ENCODE measurements at places on chromosomes 7 and 10.

DNA sequence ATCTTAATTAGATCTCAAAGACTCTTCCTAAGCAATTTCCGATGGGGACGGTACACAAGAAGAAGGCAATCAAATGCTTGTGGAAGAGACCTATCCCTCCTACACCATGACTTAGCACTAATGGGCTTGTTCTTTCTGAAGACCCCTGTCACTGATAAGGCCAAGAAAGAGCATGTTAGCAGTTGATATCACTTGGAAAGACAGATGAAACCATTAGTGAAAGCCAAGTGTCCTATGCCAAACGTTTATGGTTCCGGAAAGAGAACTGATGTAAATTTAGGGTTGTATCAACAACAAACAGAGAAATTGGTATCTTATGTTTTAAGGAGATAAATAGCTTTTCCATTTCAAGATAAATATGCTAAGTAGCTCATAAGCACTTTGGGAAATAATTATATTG, 6.5 kb downstream of the UROS start:
- no peak for DNase-seq

GRCh38 chr10:34341473-34341872, 473.6 kb downstream of the PARD3 start:
- DNase-seq = no peak

DNA sequence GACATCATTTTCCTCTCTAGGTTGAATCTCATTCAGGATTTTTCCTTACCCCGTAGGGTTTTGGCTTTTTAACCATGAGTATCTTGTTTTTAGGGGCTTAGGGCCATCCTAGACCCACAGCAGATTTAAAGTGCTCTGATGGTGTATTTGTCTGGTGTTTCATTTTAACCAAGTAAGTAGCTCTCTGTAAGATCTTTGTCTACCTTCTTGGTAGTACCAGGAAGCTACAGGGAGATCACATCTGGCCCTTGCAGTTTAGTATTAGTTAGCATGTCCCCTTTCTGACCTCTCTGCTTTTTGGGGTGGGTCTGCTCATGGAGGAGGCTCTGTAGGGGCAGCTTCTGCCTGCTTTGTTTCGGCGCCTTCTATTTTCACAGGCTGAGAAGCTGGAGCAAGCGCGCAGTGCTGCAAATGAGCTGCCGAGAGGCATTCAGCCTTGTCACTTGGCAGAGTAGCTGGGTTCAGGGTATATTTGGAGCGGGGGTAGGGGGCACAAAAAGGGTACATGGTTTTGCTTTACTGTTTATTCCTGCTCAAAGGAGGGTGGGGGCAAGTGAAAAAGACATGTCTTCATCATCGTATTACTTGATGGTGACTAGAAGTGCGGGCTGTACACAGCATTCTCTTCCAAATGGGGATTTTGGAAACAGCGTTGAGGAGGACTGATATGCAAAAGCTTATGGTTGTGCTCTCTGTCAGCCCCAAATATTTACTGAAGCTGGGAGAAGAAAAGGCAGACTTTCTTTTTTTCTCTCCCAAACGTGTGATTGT, 146.3 kb downstream of the CELF2 start:
- no peak for DNase-seq

DNA sequence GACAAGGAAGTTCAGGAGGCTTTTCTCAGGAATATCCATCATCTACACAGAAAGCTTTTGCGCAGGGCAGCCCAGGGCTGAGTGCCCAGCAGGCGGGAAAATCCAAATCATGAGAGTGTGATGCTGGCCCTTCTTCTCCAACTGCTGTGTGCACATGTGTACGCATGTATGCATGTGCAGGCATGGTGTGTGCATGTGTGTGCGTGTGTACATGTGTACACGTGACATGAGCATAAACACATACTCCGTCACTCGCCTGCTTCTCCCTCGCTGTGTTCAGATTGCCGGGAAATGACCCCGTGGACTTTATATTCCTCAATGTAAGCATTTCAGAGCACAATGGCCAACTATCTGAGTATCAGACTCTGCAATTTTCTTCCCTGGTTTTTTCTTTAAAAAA, 85.1 kb downstream of the PRPF18 start:
- DNase-seq = no peak

GRCh38 chr7:3585826-3586225, 284.8 kb downstream of the SDK1 start:
- no peak for DNase-seq

GRCh38 chr10:49571388-49571787, 32.5 kb upstream of the ERCC6 start:
- DNase-seq = no peak

- DNase-seq = no peak
Observed at GRCh38 chr10:108521827-108522492, 1357.5 kb upstream of the SORCS1 start.

DNA sequence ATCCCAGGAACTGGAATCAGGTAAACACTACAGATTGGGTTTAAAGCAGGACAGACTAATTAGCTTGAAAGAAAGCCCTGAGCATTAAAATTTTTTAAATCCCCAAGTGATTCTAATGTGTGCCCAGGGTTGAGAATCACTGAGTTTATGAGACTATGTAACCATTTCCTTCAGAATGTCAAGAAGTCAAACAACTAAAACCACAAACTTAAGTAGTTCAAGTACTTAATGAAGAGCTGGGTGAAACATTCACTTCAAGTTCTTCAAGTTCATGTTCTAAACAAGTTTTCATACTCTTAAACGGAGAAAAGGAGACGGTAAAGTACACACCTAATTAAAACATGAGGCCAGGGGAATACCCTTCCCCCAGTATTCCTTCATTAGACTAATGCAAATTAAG, 28.2 kb upstream of the TLL2 start:
- DNase-seq = no peak

DNA sequence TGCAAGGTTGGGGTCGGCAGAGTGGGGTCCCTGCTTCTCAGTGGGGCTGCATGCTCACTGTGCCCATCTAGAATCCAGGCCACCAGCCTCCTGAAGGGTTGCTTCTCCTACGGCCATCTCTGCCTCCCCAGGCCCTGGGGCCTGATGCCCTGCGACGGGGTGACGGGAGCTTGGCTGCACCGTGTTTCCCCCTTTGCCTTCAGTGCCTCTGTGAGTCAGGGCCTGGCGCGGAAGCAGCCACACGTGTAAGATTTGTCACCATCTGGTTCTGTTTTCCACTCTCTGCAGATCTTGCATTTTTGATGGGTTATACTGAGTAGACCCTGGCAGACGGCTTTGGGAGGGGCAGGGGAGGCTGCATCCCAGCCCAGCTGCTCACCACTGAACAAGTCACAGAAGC, 7.2 kb downstream of the ADAMTS14 start:
- no peak for DNase-seq

- no peak for DNase-seq
Observed at GRCh38 chr7:16880554-16880953, 1.2 kb downstream of the AGR3 start.

DNA sequence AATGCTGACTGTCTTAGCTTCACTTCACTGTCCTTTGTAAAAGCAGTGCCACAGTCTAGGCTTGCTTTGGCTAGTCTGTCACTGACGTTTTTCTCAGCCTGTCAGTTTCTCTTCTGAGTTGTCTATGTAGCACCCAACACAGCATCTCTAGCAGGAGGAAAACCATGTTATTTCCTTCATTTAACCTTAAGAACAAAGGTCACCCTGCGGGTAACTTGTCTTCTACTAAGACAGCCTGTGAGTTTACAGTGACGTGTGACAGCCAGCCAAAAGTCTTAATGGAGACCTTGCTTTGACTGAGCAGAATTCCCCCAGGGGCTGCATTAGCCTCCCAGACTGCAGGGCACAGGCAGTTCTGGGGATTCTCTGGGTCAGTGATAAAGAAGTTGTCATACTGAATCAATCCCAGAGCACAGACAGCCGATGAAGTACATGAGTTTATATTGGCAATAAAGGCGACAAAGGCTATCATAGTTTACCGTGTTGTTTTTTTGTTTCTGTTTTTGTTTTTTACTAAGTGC, 296.0 kb upstream of the KIAA1217 start:
- DNase-seq = no peak

GRCh38 chr7:80410081-80410480, 101.8 kb downstream of the GNAT3 start:
- DNase-seq = no peak

DNA sequence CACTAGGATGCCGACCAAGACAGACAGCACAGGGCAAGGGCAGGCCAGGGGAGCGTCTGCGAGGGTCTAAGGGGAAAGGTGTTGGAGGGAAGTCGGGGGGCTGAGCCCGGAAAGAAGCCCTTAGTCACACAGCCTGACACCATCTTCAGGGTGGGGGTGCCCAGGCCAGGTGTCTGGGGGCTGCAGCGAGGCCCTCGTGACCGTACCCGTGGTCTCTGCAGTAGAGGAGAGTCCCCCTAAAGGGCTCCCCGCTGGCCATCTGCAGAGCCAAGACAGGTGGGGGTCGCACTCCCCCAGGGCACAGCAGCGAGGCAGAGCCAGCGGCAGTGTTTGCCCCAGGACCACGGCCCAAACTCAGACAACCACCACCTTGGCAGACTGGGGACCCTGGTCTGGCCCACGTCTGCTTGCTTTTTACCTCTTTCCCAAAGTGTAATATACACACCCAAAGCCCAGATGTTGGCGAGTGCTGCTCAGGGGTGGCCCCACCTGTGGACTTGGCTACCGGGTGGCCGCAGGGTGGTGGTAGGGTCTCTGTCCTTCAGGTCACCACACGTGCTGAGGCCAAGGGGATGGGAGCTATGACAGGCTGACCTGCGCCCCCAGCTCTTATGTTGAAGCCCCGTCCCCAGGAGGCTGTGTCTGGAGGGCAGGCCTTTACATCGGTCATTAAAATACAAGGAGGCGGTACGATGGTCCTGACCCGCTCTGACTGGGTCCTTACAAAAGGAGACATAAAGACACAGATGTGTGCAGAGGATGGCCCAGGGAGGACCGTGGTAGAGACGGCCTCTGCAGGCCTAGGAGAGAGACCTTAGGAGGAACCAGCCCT, 107.4 kb downstream of the DNAJB6 start:
- no peak for DNase-seq

- DNase-seq = no peak
Observed at GRCh38 chr7:37480041-37481031, 31.7 kb upstream of the ELMO1 start.

DNA sequence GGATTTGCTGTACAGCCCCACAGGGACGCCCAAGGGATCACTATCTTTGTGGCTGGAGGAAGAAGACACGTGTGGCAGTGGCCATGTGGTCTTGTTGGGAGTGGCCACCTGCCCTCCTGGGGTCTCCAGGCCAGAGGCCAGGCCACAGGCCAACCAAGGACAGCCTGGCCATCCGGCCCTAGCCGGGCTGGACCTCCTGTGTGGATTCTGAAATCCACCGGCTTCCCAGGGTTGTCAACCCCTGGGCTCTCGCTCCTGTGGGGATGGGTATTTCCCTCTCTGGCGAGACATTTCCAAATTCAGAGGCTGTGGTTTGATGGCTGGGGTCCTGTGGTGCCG, 31.5 kb upstream of the CFAP46 start:
- DNase-seq = no peak

- DNase-seq = no peak
Observed at GRCh38 chr7:77942431-77942830, 143.9 kb downstream of the PHTF2 start.

DNA sequence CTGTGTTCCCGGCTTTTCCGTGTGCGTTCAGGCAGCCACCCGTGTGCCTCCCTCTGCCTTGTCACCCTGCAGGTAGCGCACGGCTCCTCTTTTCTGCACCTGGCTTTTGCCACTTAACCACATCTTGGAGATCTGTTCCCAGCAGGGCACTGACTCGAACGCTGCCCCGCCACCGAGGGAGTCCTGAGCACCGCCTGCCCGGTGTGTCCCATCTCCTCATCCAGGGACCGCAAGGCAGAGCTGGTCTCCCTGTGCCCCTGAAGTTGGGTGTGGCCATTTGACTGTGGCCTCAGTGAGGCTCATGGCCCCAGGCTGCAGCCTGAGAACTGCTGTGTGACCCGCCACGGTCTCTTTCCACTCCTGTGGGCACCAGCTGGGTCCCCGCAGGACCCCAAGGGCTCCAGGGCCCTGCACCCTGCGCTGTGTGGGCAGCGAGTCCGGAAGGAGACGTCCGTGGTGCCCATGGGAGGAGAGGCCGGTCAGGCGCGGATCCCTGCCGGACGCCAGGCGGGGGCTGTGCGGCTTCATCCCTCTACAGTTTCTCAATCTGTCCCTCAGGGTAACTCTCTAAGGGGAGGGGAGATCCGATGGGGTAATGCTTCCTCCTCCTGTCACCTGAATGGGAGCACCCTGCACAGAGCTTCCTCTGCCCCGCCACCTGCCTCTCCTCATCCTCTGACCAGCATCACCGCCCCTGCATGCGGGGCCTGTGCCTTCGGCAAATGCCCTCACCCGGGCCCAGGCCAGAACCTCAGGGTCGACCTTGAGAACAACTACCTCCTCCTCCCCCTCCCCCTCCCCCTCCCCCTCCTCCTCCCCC, 1.8 kb upstream of the INTS1 start:
- DNase-seq = no peak

DNA sequence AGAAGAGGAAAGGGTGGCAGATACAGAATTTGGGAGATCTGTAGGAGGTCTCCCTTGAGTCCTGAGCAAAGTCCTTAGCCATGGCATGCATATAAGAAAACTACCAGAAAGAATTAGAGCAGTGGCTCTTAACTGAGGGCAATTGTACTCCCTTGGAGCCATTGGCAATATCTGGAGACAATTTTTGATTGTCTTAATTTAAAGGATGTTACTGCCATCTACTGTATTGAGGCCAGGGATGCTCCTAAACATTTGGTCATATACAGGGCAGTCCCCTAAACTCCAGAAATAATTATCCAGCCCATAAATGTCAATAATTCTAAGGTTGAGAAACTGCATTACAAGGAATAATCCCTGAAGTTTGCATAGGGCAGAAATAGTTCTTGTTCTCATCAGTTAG, 136.4 kb upstream of the ODAD2 start:
- DNase-seq = no peak

- DNase-seq = no peak
Observed at GRCh38 chr7:48321319-48322010, 150.2 kb downstream of the ABCA13 start.

DNA sequence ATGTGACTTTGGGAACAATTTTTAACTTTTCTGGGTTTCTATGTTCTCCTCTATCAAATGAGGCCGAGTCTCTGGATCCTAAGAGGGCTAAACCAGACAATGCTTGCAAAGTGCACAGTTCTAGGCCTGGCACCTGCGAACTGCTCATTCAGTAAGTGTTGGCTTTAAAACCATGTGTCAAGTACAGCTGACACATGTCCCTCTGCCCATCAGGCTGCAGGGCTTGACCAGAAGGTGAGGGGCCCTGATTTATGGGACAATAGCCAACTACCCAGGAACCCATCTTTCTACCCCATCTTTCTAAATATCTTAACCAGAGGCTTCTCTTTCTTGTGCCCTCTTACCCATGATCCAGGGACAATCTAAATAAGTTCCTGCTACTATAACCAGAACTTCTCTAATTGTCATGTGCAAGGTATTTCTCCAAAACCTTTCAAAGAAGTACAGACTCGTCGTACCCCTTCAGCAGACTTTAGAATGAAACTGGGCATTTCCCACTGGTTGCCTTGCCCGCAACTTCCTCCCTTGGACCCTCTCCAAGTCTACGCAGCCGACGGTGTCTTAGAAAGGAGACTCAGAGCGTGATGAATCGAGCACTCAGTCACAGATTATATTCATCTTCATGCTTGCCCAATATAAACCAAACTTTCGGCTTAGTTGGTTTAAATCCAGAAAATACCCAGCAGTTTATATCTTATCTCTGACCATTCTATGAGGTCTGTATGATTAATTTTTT, 69.8 kb upstream of the STEAP1B start:
- no peak for DNase-seq

GRCh38 chr7:151865070-151865670, 11.7 kb downstream of the PRKAG2 start:
- DNase-seq = no peak

GRCh38 chr10:130636313-130636930, 500.2 kb downstream of the GLRX3 start:
- no peak for DNase-seq
